ENCODE measurements at places on chromosomes 3 and 15.

DNA sequence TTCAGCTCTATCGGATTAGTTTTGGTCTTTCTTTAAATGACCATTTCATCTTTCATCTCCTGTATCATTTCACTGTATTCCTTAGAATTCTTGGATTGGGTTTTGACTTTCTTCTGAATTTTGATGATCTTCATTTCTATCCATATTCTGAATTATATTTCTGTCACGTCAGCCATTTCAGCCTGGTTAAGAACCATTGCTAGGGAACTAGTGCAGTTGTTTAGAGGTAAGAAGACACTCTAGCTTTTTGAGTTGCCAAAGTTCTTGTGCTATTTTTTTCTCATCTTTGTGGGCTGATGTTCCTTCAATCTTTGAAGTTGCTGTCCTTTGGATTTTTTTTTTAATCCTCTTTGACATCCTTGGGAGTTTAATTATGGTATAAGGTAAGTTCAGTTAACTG is 54.6 kb downstream of the STRIT1 start:
- DNase-seq, result no peak

GRCh38 chr3:12947504-12948369 is 106.4 kb upstream of the RPL32 start:
- DNase-seq, result no peak

DNA sequence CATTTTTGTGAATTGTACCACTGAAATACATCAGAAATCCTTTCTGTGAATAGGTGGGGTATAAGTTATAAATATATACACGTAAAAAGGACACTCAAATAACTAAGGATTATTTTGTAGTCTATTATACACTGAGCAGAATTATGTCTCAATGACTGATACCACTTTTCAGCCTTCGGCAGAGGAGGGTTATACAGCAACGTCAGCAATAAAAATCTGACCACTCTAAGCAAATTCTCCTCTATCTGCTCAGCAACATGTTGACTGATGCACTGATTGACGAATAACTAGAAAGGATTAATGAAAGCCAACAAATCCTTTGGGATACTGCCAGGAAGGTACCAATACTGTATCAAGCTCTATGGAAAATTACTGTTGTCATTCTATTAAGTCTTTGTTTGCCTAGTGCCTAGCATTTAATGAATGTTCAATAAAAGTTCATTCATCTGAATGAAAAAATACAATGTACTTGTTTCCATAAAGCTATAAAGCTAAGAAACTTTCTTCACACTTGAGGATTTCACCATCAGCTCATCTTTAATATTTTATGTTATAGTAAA is 5.2 kb downstream of the ARPP19 start:
- peak; percentile 27 for DNase-seq

DNA sequence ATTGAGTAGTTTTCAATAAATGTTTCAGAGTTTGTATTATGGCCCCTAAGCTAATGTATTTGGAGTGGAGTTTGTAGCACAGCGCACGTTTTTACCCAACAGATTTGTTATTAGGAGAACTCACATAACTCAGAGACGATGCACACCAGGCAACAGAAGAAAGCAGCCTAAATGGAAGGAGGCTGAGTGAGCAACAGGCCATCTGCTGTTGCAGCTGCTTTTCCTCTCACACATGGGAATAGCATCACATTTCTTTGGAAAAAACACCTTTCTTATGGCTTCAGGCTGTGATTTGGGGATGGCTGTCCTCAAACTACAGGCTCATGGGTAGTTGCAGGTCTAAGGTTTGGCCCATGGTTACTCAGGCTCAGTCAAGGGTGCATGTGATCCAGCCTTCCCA is 469.3 kb upstream of the MCTP2 start:
- no peak for DNase-seq

DNA sequence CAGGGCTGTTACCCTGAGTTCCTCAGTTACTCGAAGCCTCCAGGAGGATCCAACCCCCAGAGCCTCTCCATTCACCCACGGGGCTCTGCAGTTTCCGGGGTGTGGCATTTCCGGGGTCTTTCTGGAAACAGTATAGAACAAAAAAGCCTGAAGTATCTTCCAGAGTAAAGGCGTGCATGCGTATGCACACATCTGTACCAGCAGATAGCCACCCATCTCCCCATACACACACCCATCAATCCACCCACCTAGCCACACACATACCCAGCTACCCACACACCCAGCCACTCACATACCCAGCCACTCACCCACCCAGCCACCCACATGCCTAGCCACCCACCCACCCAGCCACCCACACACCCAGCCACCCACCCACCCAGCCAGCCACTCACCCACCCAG is 2.9 kb upstream of the DNAJB8 start:
- DNase-seq, result no peak

DNA sequence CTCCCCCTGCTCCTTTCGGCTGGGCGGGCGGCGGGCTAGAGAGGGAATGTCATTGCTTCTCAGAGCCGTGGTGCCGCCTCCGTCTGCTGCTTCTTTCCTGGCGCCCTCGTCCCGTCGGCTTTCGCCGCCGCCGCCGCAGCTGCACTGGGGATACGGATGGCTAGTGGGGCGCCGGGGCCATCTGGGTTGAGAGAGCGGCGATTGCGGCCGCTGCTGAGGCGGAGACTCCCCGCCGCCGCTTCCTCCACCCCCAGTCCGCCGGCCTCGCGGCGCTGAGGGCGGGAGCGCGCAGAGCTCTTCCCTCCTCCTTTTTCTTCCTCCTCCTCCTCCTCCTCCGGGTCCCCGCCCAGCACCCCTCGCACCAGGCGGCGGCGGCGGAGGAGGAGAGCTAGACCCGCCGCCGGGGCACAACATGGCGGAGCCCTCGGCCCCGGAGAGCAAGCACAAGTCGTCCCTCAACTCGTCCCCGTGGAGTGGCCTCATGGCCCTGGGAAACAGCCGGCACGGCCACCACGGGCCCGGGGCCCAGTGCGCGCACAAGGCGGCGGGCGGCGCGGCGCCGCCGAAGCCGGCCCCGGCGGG is at the start of gene STT3B:
STT3B (plus strand) TSS at position 339 of the 582 bp plus-strand sequence; CDS start at position 413, 74 bp downstream.
- no peak for DNase-seq

- no peak for DNase-seq
Observed at GRCh38 chr3:8838234-8838633, 68.8 kb upstream of the OXTR start.

DNA sequence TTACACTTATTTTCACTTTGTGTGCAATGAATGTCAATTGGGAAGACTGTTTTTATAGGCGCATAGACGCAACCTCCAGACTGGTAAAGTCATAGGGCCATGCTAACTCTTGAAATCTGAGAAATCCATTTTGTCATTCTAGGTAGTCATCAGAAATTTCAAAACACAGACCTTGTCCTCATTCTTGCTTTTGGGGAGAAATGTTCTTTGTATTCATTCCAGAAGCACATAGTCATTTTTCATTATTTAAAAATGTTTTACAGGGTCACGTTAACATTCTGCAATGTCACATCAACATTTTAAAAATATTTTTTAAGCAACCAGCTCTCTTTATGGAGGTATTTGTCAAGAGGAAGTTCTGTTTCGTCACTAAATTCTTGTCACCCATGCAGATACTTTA is 898.4 kb downstream of the PDCD6IP start:
- no peak for DNase-seq

DNA sequence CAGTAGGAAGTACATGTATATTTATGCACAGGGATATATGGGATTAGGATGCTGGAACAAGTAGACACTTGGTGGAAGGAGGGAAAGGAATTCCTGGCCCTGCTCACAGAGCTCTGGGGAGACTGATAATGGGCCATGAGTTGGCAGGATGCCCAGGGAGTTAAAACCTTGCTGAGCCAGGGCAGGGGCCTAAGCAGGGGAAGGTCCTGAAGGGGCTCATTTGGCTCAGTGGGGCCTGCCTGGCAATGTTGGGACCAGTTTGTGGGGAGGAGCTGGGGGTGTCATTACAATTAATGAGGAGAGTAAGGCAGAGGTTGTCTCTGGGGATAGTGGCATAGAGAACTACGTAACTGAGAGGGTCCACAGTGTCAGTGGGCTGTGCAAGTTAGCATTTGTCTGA is 124.2 kb upstream of the ADPGK start:
- peak; percentile 8 for DNase-seq

DNA sequence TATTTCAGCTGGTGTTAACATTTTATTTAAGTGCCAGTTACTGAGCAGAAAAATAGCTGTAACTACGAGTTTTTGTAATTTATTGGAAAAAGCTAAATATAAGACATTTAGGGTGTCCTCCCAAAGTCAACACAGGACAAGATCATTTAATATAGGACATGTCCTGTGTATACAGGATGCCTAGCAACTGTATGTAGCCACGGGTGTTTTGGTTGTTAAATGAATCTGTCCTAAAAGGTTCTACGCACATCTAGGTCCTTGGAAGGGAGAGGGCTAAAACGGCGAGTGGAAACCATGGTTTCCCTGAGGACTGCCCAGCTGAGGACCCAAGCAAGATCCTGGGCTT is 565 bp upstream of the ZNF621 start:
- peak; percentile 11 for DNase-seq

GRCh38 chr3:70607469-70607868 is 295.0 kb upstream of the MDFIC2 start:
- no peak for DNase-seq

GRCh38 chr3:77042882-77043281 is 3.0 kb downstream of the ROBO2 start:
- peak; percentile 6 for DNase-seq

All from NCI-H2081 (cell line).